ENCODE measurements at places on chromosomes 6 and 20.
A peak's percentile ranks its signal among the peaks of the same experiment; 100 is the strongest.

DNA sequence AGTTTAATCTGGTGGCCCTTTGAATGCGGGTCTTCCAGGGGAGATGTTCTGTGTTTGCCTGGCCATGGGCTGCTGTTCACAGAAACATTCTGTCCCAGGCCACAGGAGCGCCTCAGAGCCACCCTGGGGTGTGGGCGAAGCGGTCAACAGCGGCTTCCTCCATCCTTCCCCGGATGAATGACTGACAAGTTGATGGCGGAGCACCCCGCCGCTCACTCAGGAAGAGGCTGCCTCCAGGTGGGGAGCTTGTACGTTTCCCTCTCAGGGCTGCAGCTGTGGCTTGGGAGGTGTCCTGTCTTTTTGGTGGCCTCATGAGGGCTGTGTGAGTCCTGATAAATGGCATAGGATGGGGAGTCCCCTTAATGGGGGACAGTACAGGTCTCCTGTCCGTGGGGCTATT is 178.4 kb downstream of the NRN1 start:
- no peak for DNase-seq

DNA sequence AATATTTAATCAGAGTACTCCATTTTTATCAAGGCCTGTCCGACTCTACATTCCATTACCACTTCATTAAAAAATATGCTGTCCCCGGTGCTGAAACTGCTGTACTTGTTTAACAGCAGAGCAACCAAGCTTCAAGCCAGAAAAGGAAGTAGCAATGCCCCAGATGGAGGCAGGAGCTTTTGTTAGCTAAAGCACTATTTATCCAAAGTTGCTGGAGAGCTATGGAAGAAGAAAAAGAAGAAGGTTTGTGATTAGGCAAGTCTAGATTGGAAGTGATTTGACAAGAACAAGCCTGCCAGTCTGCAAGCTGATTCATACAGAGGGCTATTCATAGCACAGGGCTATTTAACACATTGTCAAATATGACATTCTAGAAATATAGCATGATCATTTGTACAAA is 160.9 kb upstream of the SPTLC3 start:
- no peak for DNase-seq

GRCh38 chr20:61117725-61118124 is 134.3 kb upstream of the CDH4 start:
- DNase-seq, result no peak

DNA sequence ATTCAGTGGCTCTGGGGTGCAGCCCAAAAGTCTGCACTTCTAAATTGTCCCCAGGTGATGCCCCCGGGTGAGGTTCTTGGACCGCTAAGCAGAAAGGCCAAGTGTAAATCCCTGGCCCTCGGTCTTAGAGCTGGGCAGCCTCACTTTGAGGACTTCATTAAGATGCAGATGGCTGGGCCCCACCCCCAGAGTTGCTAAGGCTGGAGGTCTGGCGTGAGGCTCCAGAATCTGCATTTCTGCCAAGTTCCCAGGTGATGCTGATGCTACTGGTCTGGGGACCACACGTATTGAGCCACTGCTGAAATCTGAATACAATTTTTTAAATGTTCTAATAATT is 735 bp upstream of the SLC23A2 start:
- DNase-seq, result no peak

DNA sequence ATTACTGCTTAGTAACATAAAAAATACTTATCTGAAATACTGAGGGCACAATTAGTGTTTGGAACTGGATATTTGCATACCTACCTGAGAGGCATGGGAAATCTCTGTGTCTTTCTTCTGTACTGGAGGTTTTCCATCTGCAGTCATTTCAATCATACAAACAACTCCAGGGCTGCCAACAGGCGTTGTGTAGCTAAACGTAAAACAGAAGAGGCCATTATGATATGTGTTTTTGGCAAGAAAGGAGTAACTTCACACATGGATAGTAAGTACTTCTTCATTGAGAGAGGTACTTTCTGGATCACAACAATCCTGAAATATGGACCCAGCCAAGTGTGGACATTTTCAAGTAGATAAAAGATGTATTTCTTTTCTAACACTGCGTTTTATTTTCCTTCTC is 363.4 kb downstream of the PHF3 start:
- DNase-seq, result no peak

- DNase-seq, result no peak
These were observed 54.8 kb upstream of the POU3F2 start for GRCh38 chr6:98779618-98780017.

GRCh38 chr6:78850621-78851020 is 16.7 kb upstream of the IRAK1BP1 start:
- no peak for DNase-seq

GRCh38 chr6:114419175-114419574 is 76.4 kb upstream of the HS3ST5 start:
- no peak for DNase-seq

DNA sequence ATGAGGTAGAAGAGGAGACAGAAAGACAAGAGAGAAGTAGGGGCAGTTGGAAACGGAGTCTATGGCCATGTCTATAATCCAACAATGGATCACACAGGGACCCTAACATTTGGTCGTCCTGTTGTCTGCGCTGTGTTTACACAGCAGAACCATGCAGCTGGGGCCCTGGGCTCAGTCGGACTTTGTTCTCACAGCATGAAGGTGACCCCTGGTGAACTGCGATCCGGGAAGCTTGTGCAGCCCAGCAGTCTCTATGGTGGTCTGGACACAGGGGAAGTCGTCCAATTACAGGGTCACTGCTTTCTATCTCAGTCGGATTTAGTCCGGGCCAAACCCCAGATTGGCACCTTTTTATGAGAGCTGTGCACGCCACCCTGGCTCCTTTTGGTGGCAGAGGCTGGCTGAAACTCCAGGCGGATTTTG is 153.6 kb downstream of the FOXA2 start:
- DNase-seq, result no peak

DNA sequence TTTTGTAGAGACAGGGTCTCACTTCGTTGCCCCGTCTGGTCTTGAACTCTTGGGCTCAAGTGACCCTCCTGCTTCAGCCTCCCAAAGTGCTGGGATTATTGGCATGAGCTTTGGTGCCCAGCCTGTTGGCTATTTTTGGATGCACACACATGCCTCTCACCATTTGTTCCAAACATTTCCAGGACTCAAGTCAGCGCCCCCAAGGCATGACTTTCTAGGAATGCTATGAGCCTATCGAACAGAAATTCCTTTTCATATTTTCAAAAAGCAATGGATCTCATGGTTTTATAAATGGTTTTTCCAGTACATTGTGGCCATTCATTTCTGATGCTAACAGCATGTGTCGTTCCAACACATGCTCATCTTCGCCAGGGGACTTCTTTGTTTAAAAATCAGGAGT is 119.3 kb upstream of the NAA20 start:
- no peak for DNase-seq

DNA sequence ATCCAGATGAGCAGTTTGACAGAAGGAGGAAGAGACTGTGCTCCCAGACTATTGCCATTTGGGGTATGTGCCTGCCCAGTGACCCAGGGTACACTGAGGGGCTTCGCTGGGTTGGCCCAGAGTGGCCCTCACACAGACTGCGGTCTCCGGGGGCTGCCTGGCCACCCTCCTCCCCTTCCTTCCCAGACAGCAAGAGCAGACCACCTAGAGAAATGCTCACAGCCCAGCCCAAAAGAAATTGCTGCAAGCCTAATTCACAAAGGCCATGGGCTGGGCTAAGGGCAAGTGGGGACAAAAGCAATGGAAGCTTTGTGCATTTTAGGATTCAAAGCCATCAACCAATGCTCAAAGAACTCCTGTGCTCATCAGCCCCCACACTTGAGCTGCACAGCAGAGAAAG is 277.6 kb downstream of the CDC5L start:
- no peak for DNase-seq

- no peak for DNase-seq
These were observed 16.3 kb downstream of the LAMA5 start for GRCh38 chr20:62350629-62351422.

DNA sequence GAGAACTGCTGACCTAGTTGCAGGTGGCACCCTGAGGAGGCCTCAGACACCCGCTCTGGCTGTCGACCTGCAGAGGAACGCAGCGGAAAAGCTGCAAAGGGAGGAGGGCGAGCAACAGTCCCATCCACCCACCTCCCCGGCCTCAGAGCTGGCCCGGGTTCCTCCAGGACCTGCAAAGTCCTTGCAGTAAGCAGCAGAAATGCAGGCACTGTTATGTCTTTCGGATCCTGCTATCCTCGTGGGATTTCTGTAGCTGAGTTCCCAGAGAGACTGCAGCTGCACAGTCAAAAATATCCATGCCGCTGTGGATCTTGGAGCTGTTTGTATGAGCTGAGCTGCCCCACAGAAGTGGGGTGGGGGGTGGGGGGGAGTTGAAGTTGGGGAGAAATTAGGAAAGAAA is 251.3 kb downstream of the ANKRD60 start:
- DNase-seq, result no peak

DNA sequence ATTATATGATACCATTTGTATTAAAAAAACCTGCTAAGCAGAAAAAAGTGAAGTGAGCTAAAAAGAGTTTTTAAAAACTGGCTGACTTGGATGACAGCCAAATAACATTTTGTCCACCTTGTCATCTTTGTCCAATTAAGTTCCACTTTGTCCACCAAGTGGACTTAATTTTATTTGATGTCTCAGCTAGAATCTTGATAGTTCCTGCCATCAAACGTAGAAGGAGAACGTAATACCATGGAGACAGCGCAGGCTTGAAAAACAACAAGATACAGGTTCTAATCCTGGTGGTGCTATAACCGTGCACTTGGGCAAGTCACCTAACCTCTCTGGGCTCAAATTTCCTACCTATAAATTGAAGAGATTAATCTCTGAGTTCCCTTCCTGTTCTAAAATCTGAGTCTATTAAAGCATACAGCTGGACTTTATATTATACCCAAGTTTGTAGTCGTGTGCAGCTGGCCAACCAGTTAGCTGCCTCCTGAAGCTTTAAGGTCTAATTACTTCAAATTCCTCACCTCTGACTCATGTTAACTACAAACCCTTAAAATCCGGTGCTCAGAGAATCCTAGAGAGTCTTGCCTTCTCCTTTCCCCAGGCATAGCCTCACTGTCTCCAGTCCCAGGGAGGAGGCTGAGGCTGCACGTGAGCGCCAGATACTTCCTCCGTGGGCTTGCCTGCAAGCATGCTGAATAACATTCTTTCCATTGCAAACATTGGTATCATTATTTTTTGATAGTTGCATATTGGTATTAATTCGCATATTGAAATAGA is 16.8 kb downstream of the TMEM244 start:
- no peak for DNase-seq

DNA sequence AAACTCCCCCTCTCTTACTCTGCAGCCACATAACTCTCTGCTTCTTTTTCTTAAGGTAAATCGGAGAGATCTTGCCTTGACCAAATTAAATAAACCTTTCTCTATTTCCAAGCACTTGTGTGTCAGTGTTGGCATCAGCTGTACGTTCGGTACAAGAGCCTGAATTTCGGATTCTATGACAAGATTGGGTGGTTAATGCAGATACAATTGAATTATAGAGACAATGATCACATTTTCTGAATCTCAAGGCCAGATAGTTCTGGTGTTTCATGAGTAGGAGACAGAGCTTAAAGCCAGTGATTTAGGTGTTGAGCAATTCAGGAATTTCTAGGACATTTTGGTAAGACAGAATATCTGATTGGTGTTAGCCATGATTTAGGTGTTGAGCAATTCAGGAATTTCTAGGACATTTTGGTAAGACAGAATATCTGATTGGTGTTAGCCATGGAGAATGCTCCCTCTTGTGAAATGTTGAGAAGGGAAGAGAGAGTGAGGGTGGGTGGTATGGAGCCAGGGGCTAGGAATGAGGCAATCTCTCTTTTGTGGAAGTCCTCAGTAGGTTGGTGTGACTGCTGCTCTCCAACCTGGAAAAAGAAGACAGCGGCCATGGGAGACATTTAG is 5.1 kb downstream of the SPINT3 start:
- DNase-seq, result no peak

DNA sequence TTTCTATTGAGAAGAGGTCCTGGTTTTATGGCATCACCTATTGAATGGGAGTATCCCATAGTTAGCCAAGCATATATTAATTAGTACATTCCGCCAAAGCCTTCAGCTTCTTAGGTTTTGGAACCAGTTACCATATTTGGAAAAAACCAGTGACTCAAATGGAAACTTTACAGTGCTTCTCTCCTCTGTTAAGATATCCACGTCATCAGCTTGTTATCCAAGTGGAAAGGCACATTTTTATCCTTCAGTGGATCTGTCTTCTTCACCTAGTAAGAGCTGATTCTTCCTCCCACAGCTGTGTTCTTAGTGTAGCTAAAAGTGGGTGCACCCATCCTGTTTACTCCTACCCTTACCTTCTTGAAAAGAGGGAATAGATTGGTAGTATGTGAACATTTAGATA is 34.5 kb downstream of the TPD52L1 start:
- no peak for DNase-seq

- DNase-seq, result no peak
These were observed 209.3 kb upstream of the SOX4 start for GRCh38 chr6:21384216-21384615.

GRCh38 chr20:58138395-58138794 is 90.1 kb downstream of the ANKRD60 start:
- DNase-seq, result no peak

- DNase-seq, result no peak
These were observed 42.3 kb downstream of the HIVEP2 start for GRCh38 chr6:142902636-142903053.

- peak; percentile 43 for DNase-seq
These were observed 170.8 kb downstream of the BCAS1 start for GRCh38 chr20:53899351-53900167.

DNA sequence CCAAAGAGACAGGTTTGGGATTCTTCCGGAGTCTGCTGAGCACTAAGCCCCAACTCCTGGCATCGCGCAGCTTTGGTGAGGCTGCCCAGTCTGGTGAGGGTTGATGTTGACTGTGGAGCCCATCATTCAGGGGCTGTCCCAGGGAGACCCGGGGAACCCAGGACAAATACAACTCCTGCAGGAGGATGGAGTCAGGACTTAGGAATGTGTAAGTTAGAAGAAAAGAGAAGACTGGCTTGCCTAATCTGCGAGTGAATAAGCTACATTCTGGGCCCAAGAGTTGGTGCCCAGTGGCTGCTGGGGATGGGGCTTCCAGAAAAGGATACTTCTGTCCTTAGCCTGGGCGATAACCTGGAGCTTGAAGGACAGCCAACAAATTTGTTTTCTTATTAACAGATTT is 47.9 kb downstream of the STK35 start:
- no peak for DNase-seq

GRCh38 chr20:17795501-17796071 is 95.8 kb downstream of the BANF2 start:
- no peak for DNase-seq

GRCh38 chr6:108116546-108117426 is 42.2 kb upstream of the OSTM1 start:
- DNase-seq, result no peak

Measured in stimulated activated CD4-positive, alpha-beta T cell treated with anti-CD3 and anti-CD28 coated beads, Interleukin-1b, Interleukin-23, amount 100 ng/mL, for 1 hour (primary cell).